ENCODE measurements at places on chromosomes 4 and X.

- no peak for DNase-seq
Observed at GRCh38 chrX:154485150-154486051, 1.0 kb downstream of the UBL4A start.

DNA sequence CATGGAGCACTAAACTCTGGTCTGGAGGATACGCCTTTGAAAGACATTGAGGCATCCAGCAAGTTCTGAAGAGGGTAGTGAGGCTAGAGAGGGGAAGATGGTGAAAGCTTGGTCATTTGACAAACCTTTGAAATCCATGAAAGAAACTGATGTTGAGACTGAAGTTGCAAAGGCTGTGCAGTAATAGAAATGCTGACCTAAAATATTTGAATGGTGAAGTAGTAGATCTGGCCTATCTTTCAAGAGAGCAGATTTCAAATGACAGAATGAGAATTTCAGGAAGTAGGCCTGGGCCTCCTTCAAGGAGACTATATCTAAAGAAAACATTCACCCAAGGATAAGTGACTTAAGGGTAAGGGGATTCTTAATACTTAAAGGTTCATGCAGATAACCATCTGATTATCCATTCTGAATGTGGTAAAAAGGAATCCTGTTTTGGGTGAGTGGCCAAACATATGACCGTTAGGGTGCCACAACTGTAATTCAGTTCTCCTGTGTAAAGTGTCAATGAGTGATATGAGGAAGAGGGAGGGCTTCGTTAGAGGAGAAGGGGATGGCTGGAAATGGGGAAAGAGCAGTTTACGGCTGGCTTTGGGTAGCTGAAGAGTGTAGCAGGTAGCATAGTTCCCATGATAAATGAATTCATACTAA is 62.2 kb downstream of the AMELX start:
- no peak for DNase-seq

GRCh38 chrX:97842468-97843199 is 958.9 kb downstream of the RPA4 start:
- DNase-seq, result no peak

DNA sequence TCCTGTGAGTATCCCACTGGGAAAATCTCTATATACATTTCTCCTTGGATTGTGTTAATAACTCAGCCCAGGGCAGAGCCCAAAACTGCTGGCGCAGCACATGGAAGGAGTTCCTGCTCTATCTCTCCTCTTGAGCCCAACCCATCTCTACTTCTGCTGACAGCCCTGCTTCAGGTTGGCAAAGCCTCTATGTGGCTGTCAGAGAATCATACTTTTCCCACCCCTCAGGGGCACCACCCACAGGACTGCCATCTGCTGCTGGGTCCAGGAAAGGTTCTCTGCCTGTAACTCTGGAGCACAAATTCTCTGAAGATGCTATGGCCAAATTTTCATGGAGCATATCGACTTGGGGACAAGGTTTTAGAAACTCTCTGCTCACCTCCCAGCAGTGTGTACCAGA is 278.5 kb upstream of the EMCN start:
- DNase-seq, result no peak

GRCh38 chrX:73903941-73904340 is 340.9 kb downstream of the CHIC1 start:
- DNase-seq, result no peak

DNA sequence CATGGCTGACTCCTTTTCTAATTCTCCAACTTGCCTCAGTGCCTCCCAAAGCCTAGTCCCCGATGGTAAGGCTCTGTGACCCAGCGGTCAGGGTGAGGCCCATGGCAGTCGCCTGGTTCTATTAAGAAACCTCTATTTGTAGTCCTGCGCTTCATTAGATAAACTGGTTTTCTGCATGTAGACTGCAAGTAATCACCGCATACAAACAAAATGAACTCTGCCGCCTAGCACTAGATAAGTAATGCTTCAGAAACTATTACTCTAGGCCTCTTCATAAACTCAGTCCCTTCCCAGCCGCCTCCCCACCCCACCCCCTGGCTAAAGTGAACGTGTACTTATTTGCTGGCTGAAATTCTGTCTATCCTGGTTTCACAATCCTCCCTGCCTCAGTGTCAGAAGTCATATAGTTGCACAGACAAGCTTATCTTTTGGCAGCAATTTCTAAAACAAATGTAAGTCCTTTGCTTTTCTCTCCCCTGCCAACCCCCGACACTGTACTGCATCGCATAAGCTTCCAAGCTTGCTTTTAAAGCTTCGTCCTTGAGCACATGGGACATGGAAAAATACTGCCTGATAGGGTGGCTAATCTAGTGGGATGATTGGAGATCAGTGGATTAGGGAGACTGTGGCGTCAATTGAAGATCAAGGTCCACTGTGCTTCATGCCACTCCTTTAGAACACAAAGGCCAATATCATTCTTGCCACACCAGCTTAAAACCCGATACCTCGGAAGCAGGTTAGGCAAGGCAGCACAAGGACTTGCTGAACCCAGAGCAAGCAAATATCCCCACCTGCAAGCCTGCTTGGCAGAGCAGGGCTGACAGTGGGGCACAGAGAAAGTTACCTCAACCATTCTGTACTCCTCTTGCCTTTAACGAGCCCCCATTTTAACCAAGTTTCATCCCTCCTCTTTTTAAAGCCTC is 125.8 kb downstream of the IRF2 start:
- no peak for DNase-seq

GRCh38 chrX:2263203-2263602 is 237.6 kb downstream of the DHRSX start:
- DNase-seq, result no peak

GRCh38 chr4:43716721-43717395 is 731.8 kb downstream of the KCTD8 start:
- no peak for DNase-seq

DNA sequence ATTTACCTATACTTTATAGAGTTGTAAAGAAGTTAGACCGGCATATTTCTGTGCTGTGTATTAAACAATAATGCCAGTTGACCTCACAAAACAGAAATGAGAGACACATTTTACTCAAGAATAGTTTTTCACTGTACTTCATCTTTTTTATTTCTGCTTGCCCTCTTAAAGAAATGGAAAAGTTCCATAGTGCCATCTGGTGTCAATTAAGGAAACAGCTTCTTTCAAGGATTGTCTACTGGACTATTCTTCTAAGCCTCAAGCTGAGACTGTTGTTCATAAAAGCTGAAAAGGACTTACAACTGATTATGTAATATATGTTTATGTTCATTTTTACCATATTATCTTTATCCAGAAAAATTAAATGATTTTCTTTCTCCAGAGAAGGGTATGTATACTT is 1523.7 kb downstream of the ARAP2 start:
- DNase-seq, result no peak

DNA sequence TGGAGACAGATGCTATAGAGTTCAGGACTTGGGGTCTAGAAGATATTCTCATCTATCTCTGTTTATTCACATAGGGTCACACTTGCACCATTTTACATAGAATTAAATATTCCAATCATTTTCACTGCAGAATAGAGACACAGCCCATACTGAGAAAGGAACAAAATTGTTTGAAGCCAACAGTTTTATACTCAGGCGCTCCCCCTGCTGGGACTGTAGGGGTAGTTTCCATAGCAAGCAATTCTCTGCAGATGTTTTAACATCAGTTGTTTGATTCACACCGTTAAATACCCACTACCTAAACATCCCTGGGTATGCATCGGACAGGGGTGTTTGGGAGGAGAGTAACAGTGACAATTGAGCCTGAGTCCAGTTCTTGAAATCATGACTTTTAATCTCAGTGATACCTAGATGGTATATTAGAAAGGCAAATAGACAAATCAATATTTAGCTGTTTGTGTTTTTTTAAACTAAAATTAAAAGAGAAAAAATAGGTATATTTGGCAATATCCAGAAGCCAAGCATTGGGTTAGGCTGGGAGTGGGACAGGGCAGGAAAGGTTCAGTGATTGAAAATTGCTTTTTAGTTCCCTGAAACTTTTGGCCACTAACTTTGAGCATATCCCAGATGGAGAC is 33.8 kb downstream of the LONRF3 start:
- no peak for DNase-seq

DNA sequence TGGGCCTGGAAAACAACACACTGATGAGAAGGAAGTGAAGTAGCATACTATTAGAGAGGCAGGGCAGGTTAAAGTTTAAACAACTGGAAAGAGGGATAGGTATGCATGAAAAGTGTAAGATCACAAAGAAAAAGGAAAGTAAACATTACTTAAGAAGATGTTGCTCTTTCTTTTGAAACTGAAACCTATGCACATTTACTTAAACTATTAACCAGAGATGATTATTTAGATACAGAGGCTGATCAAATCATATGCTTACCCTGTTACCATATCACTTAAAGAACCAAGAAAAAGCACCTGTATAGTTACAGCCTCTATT is 37.8 kb downstream of the NAP1L5 start:
- DNase-seq, result no peak

- DNase-seq, result no peak
Observed at GRCh38 chr4:88599714-88600113, 7.4 kb downstream of the HERC3 start.

GRCh38 chr4:604131-604530 is 21.2 kb upstream of the PDE6B start:
- DNase-seq, result no peak

DNA sequence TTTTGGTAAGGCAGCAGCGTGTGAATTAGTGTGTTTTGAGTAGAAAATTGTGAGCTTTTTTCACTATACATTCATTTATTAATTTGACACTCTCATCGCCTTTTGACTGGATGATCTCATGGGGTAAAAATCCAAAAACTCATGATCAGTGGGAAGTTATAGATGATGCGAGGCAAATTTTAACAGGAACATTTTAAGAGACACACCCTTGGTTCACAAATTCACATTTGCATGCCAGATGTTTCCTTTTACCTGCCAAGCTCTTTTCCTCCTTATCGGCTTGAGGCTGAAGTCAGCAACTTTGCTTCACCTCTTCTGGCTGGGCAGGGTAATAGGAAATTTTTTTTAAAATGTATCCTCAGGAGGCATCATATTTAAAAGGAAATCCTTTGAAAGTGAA is 318.0 kb upstream of the HS3ST1 start:
- DNase-seq, result no peak

- no peak for DNase-seq
Observed at GRCh38 chr4:136471051-136471450, 1061.2 kb downstream of the PCDH18 start.

- no peak for DNase-seq
Observed at GRCh38 chr4:39410415-39410814, 3.7 kb downstream of the KLB start.

DNA sequence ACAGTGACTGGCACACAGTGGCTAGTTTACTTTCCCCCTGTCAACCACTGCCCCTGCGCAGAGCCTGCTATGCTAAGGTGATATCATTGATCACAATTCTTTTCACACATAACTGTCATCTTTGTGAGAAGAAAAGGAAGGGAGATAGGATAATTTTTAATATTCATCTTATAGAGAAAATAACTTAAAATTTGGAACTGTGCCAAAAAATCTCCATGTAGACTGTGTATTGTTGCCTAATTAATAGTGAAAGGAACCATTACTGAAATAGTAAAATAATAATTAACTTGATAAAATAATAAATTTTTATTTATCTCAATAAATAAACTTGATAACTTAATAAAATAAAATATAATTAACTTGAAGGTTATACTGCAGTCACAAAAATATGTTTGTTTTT is 1069.4 kb downstream of the C4orf33 start:
- no peak for DNase-seq

GRCh38 chr4:173288698-173289352 is 45.3 kb downstream of the HMGB2 start:
- no peak for DNase-seq

DNA sequence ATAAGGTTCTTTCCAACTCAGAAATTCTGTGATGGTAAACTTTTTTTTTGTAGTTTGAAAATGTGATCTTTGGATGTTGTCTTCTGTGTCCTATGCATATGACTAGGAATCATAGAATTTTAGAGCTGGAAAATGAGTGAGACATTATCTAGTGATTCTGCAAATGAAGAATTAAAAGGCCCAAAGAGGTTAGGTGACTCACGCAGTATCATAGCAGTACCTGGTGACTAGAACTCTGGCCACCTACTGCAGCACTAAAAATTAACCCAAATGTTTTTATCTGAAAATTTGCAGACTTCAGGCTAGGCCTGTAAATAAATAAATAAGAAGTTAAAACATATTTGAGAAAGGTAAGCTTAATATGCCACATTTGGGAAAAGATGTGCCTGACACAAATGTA is 52.8 kb downstream of the NFKB1 start:
- DNase-seq, result no peak

DNA sequence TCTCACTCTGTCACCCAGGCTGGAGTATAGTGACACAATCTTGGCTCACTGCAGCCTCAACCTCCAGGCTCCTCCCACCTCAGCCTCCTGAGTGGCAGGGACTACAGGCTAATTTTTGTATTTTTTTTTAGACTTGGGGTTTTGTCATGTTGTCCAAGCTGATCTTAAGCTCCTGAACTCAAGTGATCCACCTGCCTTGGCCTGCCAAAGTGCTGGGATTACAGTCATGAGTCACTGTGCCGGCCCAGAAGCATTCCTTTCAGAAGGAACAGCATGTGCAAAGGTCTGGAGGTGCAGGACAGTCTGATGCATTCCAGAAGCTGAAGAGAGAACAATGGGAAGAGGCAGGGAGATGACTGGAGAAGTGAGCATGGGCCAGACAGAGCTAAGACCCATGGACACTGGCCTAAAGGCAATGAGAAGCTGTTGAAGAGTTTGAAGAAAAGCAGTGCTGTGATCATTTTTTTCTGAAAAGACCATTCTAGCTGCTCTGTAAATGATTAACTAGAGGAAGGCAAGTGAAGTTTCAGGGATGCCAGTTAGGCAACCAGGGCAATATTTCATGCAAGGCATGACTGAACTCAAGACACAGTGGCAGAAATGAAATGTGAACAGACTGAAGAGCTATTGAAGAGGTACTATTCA is 43.2 kb downstream of the MANBA start:
- no peak for DNase-seq

DNA sequence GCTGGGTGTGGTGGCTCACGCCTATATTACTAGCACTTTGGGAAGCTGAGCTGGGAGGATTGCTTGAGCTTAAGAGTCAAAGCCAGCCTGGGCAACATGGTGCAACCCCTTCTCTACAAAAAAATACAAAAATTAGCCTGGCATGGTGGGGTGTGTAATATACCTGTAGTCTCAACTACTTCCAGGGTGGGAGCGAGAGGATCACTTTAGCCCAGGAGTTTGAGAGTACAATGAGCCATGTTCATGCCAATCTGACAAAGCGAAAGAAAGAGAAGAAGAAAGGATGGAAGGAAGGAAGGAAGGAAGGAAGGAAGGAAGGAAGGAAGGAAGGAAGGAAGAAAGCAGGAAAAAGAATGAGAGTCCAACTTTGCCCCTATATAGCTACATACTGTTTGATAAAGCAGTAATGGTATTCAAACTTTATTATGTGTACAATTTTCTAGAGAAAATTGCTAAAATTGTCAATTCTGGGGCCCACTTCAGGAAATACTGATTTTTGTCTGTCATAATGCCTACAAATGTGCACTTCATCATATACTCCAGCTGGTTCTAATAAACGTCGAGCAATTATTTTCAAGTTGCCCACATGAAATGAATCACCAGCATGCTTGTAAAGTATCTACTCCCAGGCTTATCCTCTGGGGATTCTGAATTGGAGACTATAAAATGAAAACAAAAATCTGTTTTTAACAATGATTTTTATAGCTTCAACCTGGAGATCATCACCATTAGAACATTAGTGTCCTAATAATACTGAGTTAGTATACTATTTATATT is 132.3 kb downstream of the NDST4 start:
- no peak for DNase-seq

Measured in activated CD8-positive, alpha-beta memory T cell treated with anti-CD3 and anti-CD28 coated beads for 24 hours (primary cell).